ENCODE measurements at places on chromosomes 3 and 15. TPM values are rescaled to one million over a fixed set of nuclear protein-coding genes. Genes with fewer than 3 reads are reported as not detected.

CKMT1A gene
- not detected for total RNA-seq

SLC2A2 gene
- not detected for total RNA-seq

PGBD4 gene
- 3.9 TPM for total RNA-seq

CD80 gene
- not detected for total RNA-seq

PAK2 gene
- 92.9 TPM for total RNA-seq

CPNE9 gene
- not detected for total RNA-seq

GP9 gene
- total RNA-seq: not detected

RTP3 gene
- not detected for total RNA-seq

All from smooth muscle cell of the pulmonary artery (primary cell).